ENCODE measurements at places on chromosomes 12 and 14.

DNA sequence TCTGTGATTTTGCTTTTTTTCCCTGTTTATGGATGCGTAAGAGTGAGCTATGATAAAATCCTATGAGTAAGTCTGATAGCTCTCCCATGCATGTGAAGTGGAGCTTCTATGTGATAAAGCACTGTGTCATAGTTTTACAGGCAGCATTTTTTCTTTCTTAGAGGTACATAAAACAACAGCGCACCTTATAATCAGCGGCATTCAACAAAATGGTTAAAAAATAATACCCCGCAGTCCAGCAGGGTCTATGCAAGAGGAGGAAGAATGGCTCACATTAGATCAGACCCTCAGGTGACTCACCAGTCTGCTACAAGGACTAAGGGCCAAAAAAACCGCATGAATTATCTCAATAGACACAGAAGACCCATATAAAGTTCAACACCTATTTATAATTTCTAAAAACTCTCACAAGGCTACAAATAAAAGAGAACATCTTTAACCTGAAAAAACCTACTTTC, 33.0 kb upstream of the TMEM179 start:
- no peak for DNase-seq

- no peak for DNase-seq
Measured at GRCh38 chr14:100703386-100704220, 23.1 kb upstream of the DLK1 start.

DNA sequence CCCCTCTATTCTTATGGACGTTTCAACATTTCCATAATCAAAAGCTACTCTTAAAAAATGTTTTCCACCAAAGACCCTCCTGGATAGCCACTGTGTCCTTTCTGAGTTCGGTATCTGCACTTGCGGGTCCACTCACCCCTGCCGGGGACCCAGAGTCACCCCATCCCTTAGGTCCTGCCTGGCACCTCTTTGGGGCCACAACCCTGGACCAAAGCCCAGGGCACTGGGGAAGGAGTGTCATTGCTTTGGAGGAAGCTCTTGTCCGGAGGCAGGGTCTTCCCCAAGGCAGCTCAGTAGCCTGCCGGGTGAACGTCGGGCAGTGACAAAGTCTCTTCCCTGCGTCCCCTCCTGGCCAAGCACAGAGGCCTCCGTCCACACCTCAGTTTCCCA, 129.6 kb downstream of the RFLNA start:
- DNase-seq: no peak

GRCh38 chr12:32893458-32893857, 3.1 kb downstream of the PKP2 start:
- no peak for DNase-seq

GRCh38 chr14:20492486-20492885, 12.9 kb upstream of the RNASE10 start:
- no peak for DNase-seq

- DNase-seq: no peak
Measured at GRCh38 chr14:81474148-81474492, 59.5 kb downstream of the SEL1L start.

DNA sequence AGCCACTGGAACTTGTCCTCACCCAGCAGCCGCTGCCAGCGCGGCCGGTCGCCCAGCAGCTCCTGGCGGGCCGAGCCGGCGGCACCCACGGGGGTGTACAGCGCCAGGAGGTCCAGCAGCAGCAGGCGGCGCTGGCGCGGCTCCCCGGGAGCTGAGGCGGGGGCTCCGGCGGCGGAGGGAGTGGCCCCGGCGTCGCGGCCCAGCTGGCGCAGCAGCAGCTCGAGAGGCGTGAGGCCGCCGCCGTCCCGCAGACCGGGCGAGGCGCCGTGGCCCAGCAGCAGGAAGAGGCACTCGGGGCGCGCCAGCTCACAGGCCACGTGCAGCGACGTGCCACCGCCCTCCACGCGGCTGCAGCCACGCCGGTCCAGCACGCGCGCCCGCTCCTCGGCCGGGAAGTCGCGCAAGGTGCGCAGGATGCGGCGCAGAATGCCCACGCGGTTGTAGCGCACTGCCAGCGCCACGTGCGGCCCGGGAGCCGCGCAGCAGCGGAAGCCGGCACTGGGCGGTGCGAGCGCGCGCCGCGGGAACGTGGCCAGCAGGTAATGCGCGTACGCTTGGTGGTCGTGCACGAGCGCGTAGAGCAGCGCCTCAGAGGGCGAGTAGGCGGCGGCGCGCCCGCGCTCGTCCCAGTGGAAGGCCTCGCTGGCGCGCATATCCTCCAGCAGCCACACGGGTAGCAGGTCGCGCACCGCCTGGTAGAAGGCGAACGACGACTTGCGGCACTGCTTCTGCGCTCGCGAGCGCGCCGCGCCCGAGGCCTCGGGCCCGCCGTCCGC, 2.3 kb downstream of the ANKRD9 start:
- no peak for DNase-seq

- no peak for DNase-seq
Measured at GRCh38 chr12:10400829-10401228, 8.7 kb downstream of the KLRC4 start.

DNA sequence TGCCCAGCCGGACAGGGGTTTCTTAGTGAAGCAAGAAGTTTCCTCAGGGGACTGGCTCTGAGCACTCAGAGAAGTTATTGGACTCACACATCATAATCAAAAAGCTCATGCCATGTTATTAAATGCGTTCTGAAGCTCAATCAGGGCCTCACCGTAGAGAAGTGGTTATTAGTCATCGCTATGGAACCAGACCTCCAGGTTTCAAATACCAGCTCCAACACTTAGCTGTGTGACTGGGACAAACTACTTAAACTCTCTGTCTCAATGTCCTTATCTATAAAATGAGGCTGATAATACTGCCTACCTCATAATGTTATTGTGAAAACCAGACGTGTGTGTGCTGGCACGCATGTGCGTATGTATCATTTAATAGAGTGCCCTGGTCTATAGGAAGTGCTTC, 7.3 kb downstream of the STAT6 start:
- no peak for DNase-seq
